ENCODE measurements at places on chromosomes 4 and X.

DNA sequence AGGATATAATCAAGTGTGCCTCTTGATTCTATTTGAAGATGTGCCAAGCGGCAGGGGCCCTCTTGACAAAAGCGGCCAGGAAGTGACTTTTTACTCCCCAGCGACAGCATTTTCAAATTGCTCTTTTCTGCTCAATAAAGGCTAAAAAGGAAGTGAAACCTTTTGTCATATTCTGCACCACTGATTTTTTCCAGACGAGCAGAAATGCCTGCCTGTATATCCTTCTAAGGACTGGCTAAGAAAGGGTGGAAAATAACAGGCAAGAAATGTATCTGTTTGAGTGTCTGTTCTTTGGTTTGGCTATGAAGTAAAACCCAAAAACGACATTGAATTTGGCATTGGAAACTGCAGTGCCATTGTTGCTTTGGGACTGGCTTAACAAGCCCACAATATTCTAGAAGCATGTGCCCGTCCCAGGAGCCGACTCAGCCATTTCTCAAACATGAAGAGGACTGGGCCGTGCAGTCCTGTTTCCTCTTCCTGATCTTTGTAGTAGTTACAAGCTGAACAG is 25.4 kb downstream of the TMSB4X start:
- no peak for DNase-seq

GRCh38 chr4:11774346-11774745 is 345.7 kb upstream of the HS3ST1 start:
- DNase-seq, result no peak

DNA sequence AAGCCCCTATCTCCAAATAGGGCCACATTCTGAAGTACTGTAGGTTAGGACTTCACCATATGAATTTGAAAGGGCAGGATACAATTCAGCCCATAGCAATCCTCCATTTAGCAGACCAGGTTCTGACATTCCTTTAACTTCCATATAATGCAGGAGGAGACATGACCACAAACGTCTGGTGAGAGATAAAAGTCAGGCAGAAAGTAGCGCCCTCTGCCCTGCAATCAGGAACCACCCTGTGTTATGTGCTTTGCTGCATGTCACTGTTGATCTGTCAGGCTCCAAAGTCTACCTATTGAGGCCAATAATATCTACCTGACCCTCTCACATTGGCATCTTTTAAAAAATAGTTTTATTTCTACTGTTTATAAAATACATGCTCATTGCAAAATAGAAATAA is 30.2 kb upstream of the SEPSECS start:
- DNase-seq, result no peak

GRCh38 chr4:23041501-23041900 is 348.8 kb downstream of the GBA3 start:
- no peak for DNase-seq

DNA sequence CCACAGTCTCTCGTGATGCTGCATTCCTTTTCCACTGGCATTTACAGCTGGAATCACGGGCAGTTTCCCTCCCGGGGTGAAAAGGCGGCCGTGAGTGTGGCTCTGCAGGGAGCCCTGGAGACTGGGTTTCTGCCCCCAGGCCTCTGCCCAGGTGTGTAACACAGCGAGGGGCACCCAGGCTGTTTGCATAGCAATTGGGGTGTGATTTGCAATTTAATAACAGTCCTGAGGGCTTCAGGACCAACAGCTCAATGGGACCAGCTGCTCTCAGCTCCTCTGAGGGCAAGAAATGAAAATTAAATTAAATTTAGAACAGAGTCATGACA is 99.0 kb upstream of the SHOX start:
- no peak for DNase-seq

GRCh38 chrX:24023972-24024669 is 2.9 kb downstream of the KLHL15 start:
- DNase-seq, result no peak

GRCh38 chr4:84366161-84366560 is 132.9 kb downstream of the NKX6-1 start:
- no peak for DNase-seq

GRCh38 chr4:152229782-152230289 is 306.1 kb downstream of the FBXW7 start:
- DNase-seq, result no peak

DNA sequence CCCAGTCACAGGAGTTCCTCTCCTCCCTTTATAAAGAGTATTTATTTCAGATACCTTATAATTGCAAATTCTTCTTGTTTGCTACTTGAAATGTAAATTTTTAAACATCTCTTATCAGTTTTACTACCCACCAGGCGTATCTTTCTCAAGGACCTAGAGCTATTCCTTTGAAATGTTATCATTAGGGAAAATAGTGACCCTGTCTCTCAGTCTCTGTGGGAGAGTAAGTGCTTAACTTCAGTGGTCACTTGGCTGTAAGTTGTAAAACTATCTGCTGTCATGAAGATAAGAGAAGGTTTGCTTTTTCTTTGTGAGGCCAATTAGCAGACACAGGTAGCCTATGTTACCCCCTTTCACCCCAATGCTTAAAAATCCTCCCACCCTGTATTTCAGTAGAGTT is 241.6 kb downstream of the TACR3 start:
- no peak for DNase-seq

DNA sequence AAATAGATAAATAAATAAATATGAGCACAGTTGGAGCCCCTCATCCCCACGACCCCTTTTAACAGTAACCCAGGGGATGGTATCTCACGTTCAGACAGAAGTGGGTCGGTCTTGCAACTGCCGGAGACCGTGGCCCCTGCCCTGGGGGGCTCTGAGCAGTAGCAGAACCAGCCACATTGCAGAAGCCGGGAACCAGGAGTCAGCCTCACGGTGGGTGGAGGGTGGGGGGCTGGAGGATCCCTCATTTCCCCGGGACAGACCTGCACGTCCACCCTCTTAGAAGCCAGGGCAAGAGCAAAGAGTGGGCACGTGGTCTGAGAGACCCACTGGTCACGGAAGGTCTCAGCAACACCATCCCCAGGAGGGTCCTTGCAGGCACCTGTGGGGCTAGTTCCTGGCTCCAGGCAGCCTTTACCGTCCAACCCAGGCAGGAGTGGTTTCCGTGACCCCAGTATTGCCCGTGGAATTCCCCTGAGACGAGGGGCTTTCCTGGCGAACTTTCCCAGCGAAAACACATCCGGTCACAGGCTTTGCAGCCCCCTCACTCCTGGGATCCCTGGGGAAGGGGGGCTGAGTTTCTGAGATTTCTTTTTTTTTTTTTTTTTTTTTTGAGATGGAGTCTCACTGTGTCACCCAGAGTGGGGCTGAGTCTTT is 8.8 kb upstream of the IL3RA start:
- no peak for DNase-seq

- no peak for DNase-seq
Measured at GRCh38 chr4:155232432-155232831, 24.0 kb downstream of the NPY2R start.

- no peak for DNase-seq
Measured at GRCh38 chrX:155235891-155236290, 19.6 kb downstream of the VBP1 start.

DNA sequence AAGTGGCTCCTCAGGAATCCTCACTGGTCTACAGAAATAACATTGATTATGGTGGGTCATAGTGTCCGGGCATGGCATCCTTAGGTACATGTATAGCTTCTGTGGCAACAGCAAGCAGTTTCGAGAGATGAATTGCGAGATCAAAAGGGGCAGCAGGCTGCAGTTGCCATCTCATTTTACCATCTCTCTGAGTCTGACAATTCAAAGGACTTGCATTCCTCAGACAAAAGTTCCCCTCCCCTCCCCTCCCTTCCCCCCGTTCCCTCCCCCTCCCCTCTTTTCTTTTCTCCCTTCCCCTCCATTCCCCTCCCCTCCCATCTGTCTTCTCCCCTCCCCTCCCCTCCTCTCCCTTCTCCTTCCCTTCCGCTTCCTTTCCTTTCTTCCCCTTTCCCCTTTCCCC is 70.2 kb downstream of the MTNR1A start:
- no peak for DNase-seq

- no peak for DNase-seq
Measured at GRCh38 chrX:19744231-19744630, 143.2 kb downstream of the SH3KBP1 start.

- no peak for DNase-seq
Measured at GRCh38 chr4:26022346-26023202, 108.6 kb downstream of the SMIM20 start.

- DNase-seq, result no peak
Measured at GRCh38 chr4:6245246-6246169, 24.1 kb upstream of the WFS1 start.

- no peak for DNase-seq
Measured at GRCh38 chrX:9642270-9642995, 123.2 kb downstream of the GPR143 start.

GRCh38 chr4:169988252-169988651 is 37.9 kb downstream of the MFAP3L start:
- DNase-seq, result no peak

DNA sequence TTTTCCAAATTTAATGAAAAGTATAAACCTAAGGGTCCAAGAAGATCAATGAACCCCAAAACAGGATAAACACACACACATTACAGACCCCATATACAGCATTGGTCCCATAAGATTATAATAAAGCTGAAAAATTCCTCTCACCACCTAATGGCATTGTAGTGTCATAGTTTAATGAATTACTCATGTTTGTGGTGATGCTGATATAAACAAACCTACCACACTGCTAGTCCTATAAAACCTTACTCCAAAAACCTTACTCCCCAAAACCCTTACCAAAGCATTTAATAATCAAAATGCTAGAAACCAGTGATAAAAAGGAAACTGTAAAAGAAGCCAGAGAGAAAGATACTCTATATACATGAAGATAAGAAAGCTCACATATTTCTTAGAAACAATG is 148.1 kb upstream of the SH3RF1 start:
- no peak for DNase-seq

DNA sequence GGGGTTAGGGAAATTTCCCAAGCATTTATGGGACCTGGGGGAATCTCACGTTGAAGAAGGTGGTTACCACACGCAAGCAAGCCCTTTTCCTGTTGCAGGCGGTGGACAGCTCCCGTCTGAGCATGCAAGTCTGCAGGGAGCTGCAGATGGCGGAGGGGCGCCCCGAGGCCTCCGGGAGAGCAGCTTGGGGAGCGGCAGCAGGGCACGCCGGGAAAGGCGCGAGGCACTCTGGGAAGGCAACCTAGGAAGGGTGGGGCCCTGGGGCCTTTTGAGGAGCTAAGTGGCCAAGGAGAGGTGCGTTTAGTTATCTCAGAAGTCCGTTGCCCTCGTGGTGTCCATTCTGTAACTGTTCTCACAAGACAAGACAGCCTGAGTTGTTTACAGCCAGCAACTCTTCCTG is 57.0 kb upstream of the SLC25A4 start:
- DNase-seq, result no peak

GRCh38 chr4:96874657-96875056 is 1034.8 kb downstream of the PDHA2 start:
- DNase-seq, result no peak

DNA sequence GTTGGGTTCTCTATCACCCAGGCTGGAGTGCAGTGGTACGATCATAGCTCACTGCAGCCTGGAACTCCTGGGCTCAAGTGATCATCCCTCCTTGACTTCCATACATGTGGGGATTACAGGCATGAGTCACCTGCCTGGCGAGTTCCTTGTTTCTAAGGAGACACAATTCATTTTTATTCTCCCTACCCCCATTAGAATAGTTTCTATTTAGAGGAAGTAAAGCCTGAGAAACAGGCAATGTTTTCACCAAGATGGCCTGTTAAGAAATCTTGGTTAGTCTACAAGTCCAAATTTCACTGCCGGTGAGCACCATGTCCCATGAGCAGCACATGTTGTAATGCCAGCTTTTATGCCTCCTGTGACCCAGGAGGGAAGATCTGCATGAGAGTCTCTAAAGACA is 5.7 kb downstream of the CYBB start:
- DNase-seq, result no peak

GRCh38 chr4:2767046-2767704 is 11.0 kb upstream of the TNIP2 start:
- no peak for DNase-seq

DNA sequence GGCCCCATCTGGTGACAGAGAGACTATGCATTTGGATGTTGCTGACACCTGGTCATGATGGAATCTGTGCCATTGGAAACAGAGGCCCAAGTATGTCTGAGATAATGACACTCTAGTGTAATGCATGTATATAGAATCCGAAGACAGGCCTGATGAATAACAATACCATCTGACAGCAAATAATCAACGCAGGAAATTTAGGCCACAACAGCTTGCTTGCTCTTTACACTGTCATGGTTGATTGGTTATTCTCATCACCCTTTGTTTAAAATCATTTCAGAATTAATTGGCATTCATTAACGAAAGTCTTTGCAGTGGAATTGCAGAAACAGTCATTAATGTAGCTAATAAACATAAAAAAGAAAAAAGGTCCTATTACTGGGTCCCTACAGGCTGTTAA is 194.8 kb downstream of the AFF2 start:
- DNase-seq, result no peak

DNA sequence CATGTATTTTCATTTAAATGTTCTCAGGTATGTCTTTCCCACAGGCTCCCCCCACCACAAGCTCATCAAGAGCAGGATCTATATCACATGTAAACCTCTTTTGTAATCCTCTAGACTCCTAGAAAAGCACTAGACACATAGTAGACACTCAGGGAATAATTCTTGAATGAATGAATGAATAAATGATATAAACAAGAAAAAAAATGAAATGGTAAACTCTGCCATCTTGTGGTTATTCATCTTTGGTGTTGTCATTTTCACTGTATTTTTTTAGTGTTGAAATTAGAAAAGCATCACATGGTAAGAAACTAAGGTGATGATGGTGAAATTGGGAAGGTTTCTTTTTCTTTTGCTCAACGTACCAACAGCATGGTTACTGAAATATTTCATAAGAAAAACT is 34.2 kb upstream of the C1GALT1C1 start:
- DNase-seq, result no peak

DNA sequence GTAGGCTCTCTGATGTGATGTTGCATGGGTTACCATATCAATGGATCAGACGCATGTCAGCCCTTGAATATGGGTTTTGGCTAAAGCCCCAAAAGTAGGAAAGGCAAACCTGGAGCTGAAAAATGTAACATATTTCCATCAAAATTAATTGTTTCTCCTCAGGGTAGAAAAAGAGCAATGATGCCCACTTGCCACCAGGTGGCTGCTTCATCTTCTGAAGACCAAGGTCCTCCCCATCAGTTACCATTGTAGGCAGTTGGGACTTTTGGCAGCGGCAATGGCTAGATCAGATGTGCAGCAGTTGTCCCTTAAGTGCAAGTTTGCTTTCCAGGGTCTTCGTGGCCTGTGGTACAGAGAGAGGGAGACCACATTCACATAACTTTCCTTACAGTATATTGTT is 118.2 kb downstream of the NAF1 start:
- DNase-seq, result no peak

DNA sequence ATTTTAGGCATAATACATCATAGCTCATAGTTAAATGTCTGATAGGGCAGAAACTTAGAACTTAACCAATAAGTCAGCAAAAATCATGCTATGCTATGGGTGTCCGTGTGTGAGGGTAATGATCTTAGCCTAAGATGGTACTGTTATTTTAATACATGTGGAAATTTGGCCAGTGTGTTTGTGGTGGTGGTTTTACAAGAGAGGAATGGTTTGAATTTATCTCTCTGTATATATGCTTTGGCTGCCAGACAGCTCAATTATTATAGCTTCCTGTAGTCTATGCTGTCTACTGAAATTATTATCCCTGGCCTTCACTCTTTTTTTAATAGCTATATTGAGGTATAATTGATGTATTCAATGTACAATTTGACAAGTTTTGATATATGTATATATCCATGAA is 21.3 kb downstream of the ZNF330 start:
- no peak for DNase-seq

- no peak for DNase-seq
Measured at GRCh38 chr4:47639531-47639930, 154.5 kb downstream of the ATP10D start.

GRCh38 chrX:122567911-122568310 is 616.2 kb upstream of the GRIA3 start:
- no peak for DNase-seq

Data from stimulated activated CD8-positive, alpha-beta memory T cell treated with anti-CD3 and anti-CD28 coated beads, Interleukin-12 subunit alpha, Interleukin-12 subunit beta, amount 100 ng/mL, for 1 hour (primary cell).